ENCODE measurements at places on chromosomes 11 and 22.

GRCh38 chr11:3783611-3784010 lies 13.7 kb downstream of the NUP98 start:
- DNase-seq, result no peak

- no peak for DNase-seq
Measured at GRCh38 chr11:97361812-97362378, 972.1 kb downstream of the JRKL start.

DNA sequence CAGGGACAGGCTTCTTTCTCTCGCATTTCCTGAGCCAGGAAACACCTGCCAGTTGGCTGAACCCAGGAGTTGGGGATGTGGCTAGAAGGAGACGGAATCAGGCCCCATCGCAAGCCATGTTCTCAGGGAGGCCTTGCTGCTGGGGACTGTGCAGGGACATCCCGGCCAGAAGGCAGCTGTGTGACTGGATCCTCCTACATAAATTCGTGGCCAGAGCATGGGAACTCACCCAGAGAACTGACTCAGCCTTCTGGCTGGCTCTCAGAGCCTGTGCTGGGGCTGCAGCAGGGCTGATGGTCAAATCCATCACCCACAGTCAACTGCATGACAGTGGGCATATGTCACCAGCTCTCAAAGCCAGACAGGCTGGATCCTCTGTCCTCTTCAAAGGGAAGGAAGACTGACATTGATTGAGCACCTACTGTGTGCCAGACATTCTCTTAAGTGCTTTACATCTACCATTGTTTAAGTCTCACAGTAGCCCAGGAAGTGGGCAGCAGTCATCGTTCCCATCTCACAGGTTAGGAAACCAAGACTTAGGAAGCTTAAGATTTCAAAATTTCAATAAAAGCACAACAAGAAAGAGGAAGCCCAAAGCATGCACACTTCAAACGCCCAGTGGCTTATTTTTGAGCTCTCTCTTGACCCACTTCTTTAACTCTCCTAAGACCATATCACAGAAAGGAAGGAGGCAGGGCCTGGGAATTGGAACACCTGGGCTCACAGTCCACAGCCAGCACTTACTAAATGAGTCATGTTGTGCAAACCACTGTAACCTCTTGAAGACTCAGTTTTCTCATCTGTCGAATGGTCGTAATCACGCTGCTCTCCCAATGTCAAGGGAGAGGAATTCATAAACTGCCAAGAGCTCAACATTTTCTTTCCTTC lies 30.9 kb upstream of the CACNG2 start:
- no peak for DNase-seq

- no peak for DNase-seq
Measured at GRCh38 chr11:103528046-103528445, 418.8 kb downstream of the DYNC2H1 start.

- DNase-seq, result no peak
Measured at GRCh38 chr22:29310065-29310862, 3.8 kb downstream of the GAS2L1 start.

- DNase-seq, result no peak
Measured at GRCh38 chr11:2250485-2250884, 19.9 kb downstream of the ASCL2 start.

DNA sequence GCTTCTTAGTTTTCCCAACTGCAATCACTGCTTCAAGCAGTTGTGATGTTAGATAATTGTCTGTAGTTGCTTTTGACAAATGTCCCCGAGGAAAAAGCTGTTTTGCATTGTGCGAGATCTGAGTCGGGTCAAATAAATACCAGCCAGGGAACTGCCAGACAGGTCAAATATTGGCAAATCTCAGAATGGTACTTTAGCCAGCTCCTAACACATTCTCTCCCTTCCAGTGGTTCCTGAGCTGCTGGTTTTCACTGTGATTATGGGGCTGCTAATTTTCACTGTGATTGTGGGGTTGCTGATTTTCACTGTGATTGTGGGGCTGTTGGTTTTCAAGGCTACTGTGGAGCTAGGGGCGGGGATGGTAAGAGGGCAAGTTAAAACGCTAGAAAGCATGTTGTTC lies 14.3 kb downstream of the RASSF10 start:
- no peak for DNase-seq

GRCh38 chr11:63937713-63938478 lies 906 bp upstream of the NAA40 start:
- DNase-seq, result no peak

DNA sequence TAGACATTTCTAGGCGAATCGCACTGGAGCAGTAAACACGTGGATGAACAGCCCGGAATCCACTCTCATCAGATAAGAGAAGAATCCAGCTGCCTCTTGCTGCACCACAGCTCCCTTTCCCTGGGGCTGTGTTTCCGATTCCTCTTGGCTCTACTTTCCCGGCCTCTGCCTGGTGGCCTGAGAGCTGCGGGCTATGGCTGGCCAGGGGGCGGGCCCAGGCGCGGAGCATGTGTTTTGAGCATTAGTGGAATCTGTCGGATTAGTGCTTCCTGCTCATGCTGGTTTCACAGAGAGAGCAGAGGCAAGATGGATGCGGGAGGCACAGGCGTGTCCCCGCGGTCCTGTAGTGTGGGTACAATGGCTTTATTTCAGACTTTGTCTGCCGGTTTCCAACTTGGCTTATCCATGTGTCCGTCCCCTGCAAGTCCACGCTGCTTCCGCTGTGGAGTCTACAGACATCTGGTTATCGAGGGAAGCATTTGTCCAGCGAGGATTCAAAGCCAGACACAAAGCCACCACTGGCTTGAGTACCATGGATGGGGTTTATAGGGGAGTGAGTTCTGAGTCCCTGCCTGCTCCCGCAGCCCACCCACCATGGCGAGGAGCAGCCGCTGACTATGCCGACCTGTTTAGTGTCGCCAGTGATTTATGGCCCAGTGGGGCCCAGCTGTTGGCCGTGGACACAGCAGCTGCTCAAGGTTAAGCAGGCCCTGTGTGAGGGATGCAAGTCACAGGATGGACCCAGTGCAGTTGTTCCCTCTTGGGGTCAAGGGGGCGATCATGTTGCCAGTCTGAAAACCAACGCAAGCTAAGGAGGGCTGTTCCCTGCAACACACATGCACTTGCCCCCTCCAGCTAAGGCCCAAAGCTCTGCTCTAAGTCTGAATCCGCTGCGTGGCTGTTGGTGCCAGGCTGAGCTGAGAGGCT lies 43.3 kb upstream of the EP300 start:
- peak; percentile 65 for DNase-seq

DNA sequence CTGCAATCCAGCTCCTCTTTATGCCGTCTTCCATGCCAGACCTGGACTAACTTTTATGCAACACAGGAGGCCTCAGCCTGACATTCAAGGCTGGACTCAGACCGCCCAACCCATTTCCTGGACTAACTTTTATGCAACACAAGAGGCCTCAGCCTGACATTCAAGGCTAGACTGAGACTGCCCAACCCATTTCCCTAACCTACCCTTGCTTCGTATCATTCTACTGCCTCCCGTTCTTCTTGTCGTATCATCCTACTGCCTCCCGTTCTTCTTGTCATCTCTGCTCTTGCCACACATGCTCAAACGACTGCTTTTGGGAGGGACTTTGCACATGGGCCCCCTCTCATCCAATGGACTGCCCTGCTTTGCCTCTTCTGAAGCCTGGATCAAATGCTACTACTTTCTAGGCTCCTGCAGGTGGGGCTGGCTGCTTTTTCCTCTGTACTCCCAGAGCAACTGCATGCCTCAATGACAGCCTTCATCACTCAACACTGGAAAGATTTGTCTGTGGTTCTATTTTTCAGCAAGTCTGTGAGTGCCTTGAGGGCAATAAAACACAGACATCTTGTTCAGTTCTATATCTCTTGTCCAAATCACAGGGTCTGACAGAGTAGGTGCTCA lies 7.8 kb downstream of the TBC1D10A start:
- DNase-seq, result no peak

GRCh38 chr22:25083056-25083806 lies 116.4 kb upstream of the CRYBB3 start:
- no peak for DNase-seq

GRCh38 chr11:68950270-68950669 lies 30.5 kb downstream of the MRGPRD start:
- DNase-seq, result peak; percentile 53

- no peak for DNase-seq
Measured at GRCh38 chr11:130269326-130269943, 45.3 kb downstream of the ZBTB44 start.

DNA sequence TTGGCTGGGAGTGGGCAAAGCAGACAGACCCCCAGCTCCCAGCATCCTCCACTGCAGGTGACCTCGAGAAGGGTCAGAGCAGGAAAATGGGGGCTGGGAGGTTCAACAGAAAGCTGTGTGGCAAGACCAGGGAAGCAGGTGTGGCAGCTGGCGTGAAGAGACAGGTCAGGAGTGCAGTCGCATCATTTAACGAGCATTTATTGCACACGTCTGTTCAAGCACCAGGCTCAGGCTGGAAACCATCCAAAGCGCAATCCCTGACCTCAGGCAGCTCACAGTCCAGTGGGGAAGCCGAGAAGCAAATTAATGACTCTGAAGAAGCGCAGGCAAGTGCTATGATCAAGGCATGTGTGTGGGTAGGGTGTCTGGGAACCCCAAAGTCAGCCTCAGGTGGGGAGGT lies 7.4 kb downstream of the SLC25A45 start:
- DNase-seq, result no peak
